HTR-8/SVneo (cell line): ENCODE measurements at places on chromosomes 2 and 18.

DNA sequence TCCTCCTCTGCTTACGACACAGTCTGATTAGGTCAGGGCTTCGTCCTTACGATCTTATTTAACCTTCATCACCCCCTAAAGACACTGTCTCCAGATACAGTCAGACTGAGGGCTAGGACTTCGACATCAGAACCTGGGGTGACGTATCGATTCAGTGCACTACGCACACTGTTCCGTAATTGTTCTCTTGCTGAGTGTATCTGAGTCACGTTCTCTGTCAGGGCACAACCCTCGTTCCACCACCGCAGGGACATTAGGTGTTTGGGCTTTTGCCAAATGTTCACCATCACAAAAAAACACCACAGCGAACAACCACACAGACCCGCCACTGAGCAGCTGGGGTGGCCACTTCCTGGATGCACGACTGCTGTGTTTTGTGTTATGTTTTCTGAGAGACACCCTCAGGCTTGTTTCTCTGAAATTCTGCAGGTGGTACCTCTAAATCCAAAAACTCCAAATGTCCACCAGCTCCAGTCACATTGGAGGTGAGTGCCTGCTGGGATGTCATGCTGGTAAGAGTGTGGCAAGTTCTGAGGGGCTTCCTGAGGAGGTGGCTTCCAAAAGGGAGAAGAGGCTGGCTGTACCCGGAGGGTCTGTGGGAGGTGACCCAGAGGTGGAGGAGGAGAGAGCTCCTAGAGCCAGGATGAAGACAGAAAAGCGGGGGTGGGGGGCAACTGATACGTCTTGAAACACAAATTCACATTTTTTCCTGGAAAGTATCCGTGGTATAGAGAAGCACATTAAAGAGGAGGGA, 66.6 kb downstream of the ADNP2 start:
- DNase-seq, result no peak

- DNase-seq, result peak; percentile 83
Observed at GRCh38 chr2:42089340-42089925, 41.6 kb downstream of the PKDCC start.

DNA sequence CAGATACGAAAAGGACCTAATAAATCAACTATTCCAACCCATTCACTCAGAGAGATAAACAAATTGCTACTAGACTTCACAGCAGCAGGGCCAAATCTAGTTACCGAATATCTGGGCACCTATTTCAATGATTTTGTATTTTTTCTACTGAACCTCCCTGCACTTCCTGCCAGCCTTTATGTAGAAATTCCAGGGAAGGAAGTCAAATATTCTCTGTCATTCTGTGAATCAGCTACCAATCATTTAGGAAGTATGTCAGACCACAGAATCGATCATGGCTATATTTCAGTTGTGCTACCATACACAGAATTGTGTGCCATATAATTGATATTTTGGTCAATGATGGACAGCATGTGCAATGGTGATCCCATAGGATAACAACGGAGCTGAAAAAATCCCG, 109.6 kb upstream of the SPOPL start:
- no peak for DNase-seq

- no peak for DNase-seq
Observed at GRCh38 chr2:62471816-62472215, 34.2 kb downstream of the TMEM17 start.

- peak; percentile 21 for DNase-seq
Observed at GRCh38 chr2:199602271-199602895, 144.6 kb upstream of the SATB2 start.

DNA sequence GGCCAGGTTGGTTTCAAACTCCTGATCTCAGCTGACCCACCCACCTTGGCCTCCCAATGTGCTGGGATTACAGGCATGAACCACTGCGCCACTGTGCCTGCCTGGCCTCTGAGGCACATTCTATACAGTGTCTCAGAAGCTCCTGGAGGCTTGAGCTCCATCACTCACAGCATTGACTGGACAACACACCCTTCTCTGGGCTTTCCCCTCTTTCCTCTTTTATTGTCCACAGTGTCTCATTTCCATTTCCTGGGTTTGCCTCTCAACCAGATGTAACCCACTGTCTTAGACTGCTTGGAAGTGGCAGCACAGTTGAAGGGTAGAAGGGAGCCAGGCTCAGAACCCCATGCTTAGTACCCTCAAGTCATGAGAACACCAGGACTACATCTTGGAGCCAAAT, 208.1 kb downstream of the MTX2 start:
- DNase-seq, result no peak

DNA sequence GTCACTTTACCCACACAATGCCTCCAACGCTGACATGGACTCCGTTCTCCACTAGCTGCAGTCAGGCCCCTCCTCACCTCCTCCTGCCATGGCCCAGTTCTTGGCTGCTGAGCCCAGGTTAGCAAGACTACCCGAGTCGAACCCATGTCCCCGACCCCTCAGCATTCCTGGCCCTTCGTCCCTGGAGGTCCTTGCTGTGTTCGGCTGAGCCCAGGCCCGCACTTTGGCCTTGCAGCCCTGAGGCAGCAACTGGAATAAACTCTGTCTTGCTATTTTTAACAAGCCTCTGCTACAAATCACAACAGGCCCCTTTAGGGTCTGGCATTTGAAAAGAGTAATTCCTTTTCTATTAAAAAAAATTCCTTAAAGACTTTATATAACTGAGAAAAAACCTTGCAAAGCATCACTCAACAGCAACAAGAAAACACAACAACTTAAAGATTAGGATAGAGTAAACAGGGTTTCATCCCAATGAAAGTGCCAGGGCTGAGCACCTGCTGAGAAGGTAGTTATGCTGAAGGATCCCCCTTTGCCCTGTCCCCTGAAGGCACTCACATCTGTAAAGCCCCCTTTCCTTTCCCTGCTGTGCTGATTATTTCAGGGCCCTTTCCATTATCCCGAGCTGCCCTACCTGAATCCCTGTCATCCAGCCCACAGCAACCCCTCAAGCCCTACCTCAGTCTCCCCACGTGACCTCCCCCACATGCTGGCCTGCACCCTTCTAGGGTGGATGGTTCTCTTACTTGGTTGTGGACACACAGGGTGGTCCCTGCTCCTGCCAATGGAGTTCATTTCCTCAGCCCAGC, 120.0 kb upstream of the SNTG2 start:
- DNase-seq, result no peak

- DNase-seq, result no peak
Observed at GRCh38 chr2:16055848-16056580, 115.7 kb downstream of the MYCN start.

GRCh38 chr2:196171946-196172345, 568 bp upstream of the STK17B start:
- DNase-seq, result no peak

DNA sequence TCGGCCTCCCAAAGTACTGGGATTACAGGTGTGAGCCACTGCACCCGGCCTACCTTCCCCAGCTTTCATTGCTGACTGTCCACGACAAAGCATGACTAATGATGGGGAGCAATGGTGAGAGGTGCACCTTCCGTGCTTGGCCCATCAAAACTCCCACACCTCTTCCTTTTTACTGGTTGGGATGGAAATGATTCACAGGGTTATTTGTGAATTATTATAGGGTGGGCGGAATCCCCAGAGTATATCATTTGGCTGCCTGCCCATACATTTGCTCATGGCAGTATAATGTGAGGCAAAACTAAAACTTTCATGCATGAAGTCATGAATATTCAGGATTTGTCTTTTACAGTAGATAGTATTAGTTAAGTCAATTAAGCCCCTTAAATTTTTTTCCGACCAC, 334.2 kb upstream of the NETO1 start:
- no peak for DNase-seq

- DNase-seq, result no peak
Observed at GRCh38 chr2:100010606-100011005, 131.8 kb downstream of the AFF3 start.

DNA sequence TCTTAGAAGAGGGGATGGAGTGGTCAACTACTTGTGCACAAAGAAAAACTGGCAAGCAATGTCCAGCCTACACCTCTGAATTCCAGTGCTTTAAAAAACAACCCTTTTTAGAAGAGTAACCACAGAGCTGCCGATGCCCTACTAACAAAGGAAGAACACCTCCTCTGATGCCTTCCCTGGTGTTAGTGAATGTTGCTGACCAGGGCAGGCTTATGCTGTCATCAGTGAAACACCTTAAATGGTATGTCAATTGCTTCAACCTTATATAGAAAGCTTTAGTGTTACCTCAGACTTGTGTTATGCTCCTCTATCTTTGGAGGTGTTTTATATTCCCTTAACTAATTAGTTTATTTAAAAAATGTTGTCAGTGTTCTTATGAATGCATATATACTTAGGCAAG, 79.7 kb upstream of the FZD5 start:
- DNase-seq, result no peak

GRCh38 chr2:190627448-190628412, 21.2 kb upstream of the NAB1 start:
- no peak for DNase-seq

DNA sequence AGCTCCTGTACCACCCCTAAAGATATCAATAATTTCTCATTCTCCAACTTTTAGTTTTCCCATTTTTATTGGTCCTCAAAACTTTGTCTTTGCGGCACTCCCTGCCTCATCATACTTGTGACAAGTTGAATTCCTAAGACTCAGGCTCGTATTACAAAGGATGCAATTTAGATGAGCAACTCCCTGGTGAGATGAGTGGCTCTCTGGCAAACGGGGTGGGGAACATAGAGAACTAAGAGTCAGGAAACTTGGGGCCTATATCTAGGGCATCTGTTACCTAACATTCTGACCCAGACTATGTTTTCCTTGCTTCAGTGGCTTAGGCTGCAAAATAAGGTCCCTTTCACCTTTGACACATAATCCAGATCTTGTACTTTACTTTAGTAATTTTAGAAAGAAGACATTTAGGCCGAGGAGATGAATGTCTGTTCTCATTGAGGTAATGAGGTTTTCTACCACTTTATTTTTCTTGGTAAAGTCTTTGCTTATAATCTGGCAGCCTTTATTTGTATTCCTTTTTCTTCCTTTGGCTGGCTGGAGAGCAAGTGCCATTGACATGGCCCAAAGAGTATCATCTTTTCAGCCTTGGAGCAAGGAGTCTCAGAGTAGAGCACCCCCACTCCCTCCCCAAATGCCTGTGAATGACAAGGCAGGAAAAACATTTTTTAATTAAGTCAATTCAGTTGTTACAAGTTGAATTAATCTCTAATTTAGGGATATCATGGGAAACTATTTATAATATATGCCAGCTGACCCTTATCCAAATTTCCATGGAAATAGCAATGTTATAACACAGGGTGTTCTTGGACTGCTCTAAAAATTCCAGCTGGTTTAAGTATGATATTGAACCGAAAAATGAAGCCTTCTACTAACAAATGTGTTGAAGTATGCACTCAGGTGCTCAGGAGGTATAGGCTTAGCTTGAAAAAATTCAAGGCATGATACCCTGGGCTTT, 15.2 kb downstream of the TSPYL6 start:
- DNase-seq, result no peak

GRCh38 chr2:71693286-71694270, 240.2 kb downstream of the DYSF start:
- DNase-seq, result no peak

DNA sequence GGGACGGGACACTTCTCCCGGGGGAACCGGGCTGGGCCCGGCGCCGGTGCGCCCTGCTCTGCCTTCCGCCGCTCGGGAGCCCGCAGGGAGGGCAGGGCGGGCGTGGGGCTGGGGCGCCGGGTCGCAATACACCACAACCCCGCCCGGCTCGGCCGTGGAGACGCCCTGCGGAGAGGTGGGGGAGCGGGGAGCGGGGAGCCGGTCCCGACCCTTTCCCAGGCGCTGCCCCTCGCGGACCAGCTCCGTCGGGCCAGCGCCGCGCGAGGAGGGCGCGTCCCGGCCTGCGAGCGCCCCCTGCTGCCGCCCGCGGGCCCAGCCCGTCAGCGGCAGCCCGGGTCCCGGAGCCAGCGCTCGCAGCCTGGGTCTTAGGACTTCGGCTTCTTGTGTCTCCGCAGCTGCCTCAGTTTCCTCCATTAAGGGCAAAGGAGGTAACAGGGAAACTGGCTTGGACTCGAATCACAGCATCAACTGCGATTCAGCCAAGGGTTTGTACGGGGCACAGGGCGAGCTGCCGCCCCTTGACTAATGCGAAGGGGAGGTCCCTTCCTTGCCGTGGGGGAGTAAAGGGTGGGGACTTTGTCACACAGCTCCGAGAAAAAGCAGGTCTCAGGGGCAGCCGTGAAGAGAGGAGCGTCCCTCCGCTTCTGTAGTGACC, 635 bp upstream of the ADRA2B start:
- peak; percentile 92 for DNase-seq

- DNase-seq, result peak; percentile 37
Observed at GRCh38 chr18:30106356-30106755, 936.2 kb downstream of the DSC3 start.

GRCh38 chr2:11554399-11554716, 20.5 kb downstream of the GREB1 start:
- DNase-seq, result no peak

DNA sequence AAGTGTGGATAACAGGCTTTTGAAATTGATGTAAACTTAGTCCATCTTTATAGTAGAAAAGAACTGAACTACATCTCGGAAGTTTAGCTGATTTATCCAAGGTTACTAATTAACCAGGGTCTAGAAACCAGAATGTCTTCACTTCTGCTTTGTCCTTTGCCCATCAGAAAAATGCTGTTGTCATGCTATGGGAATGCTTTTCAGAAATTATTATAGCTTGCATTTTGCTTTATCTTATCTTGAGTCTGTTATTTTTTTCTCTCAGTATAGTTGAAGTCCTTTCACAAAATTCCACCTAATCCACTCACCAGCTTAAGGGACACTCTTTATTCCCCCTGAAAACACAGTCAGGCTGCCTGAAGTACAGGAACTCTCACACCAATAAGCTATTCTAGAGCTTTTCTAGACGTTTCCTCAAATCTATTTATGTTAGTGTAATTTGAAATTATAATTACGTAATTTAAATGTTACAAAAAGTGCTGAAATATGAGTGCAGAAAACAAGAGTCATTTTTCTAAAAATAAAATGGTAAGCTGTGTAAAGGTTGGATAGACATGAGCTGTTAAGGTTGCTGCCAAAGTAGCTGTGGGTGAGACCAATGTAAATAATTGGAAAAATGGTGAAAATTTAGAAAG, 456.3 kb downstream of the TGIF1 start:
- DNase-seq, result no peak

- no peak for DNase-seq
Observed at GRCh38 chr2:117957616-117958015, 56.3 kb downstream of the CCDC93 start.

- no peak for DNase-seq
Observed at GRCh38 chr18:46571756-46572155, 85.3 kb downstream of the LOXHD1 start.

DNA sequence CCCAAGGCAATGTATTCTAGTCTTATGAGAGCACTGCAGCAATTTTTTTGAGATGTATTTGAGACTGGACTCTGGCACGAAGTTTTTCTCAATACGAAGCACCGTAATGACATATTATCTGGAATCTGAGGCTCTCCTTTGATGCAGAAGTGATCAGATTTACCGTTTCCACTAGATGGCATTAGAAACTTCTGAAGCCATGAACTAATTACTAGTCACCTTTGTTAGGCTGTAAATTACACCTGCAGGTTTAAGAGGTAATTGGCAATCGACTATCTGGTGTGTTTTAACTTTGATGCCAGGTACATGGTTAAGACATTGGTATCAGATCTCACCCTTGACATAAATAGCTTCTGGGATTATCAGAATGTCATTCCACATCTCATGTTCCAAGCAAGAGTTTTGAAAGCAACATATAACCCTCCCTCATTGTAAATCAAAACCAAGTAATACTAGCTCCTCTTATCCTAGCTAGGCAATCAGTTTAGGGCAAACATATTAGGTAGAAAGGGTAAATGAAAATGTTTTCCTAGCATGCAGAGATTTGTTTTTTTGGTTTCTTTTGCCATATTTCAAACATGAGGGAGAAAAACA, 254.6 kb upstream of the SPRED2 start:
- no peak for DNase-seq

GRCh38 chr18:70653671-70654070, 364.8 kb downstream of the SOCS6 start:
- no peak for DNase-seq
